Lung (tissue), 17 donors: ENCODE measurements at places on chromosomes 7 and 10.
A peak's percentile ranks its signal among the peaks of the same experiment; 100 is the strongest.

DNA sequence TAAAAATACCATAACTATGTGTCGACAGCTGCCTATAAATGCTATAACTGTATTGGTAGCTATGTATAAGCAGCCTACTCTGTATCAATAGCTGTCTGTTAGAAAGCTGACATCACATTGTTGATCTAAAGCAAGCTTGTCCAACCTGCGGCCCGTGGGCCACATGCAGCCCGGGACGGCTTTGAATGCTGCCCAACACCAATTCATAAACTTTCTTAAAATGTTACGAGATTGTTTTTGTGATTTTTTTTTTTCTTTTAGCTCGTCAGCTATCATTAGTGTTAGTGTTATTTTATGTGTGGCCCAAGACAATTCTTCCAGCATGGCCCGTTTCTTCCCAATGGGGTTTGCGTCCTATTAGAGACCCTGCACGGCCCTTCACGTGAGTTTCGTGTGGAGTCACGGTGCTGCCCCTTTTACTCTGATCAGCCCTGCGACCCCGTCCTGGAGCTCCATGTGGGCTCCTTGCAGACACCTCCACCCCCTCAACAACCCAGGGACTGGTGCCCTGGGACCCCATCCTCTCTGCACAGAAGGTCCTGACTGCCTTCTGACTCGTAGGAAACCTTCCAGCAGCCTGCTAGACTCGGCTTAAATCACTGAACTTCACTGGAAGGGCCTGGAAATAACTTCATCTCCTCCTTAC is 4.5 kb upstream of the PRKAR1B start:
- no peak for DNase-seq

DNA sequence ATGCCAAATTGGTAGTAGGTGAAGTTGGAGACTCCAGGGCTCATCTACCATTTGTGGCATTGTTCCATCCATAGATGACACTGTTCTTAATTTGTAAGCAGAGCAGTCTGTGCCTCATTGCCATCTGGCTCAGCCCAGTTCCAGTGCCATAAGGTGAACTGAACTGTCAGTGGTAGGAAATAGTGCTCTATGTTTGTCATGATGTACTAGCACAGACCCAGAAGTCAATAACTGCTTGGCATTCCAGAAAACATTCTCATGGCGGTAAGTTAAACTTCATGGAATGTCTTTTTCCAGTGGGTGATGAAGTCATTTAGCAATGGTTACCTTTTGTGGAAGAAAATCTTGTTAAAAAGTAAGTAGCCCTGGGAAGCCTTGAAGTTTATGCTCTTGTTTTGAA is 302.7 kb downstream of the SUGCT start:
- DNase-seq = no peak

DNA sequence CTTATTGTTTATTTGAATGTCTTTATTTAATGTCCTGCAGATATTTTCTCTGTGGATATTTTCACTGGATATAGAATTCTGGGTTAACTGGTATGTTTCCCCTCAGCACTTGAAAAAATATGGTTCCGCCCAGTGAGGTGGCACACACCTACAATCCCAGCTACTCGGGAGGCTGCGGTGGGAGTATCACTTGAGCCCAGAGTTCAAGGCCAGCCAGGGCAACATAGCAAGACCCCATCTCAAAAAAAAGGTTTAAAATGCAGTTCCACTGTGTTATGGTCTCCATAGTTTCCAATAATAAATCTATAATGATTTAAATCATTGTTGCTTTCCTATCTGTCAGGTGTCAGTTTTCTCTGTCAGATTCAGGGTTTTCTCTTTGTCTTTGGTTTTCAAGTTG is 165.5 kb upstream of the STK17A start:
- DNase-seq = no peak

GRCh38 chr10:112950714-112951358 is 789 bp downstream of the TCF7L2 start:
- peak; percentile 74 for DNase-seq
